ENCODE measurements at places on chromosomes 5 and 9.

- no peak for DNase-seq
These were observed 230.6 kb downstream of the GNA14 start for GRCh38 chr9:77417566-77417965.

- peak; percentile 81 for DNase-seq
These were observed at the start of gene ACO1 for GRCh38 chr9:32384364-32385151. Gene ACO1 (plus strand): TSS chr9:32384643. CDS start chr9:32405507, 20,864 bp downstream.

DNA sequence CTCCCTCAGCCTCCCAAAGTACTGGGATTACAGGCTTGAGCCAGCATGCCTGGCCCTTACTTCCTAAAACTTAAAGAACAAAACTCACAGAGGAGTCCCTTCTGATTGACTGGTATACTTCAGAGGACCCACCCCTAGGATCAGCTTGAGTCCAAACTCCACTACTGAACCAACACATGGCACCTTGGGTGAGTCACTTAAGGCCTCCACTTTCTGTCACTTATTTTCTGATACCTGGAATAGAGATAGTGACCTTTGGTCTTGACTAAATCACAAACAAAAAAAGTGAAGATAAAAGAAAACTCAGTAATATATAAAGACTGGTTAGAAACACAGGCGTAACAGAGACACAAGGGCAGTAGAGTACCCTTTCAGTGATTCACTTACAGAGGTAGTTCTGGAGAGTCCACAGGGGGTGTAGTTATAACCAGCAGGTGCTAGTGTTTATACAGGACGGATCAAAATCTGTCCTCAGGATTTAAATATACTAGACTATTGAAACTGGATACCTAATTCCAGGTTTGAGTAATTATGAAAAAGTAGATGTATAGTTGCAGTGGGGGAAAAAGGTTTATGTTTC is 274.3 kb upstream of the ANKRD55 start:
- DNase-seq: no peak

DNA sequence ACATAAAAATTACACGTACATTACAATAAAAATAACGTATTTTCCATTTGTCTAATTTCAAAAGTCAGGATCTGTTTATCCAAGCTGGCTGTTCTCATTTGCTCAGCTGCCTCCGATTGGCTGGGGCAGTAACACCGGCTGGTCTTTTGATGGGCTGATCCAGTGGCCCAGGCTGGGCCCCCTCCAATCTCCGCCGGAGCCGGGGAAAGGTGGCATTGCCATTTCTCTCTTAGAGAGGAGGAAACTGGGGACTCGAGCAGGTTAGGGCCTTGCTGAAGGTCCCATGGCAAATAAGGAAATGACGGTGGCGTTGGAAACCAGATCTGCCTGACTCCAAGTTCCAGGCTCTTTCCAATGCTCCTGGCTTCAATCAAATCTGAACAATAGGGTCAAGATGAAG is 6.6 kb downstream of the CPLX2 start:
- DNase-seq: no peak

DNA sequence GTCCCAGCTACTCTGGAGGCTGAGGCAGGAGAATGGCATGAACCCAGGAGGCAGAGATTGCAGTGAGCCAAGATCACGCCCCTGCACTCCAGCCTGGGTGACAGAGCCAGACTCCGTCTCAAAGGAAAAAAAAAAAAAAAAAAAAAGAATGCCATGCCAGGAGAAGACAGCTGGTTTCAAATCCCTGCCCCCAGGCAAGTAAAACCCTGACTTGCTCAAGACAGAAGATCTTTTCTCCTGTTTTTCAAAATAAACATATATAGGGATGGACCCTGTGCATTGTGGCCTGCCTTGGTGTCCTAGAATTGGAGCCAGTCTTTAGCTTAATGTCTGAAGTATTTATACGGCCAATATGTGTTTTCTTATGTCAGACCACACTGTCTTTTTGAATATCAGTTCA is 177.1 kb downstream of the NR3C1 start:
- DNase-seq: no peak

DNA sequence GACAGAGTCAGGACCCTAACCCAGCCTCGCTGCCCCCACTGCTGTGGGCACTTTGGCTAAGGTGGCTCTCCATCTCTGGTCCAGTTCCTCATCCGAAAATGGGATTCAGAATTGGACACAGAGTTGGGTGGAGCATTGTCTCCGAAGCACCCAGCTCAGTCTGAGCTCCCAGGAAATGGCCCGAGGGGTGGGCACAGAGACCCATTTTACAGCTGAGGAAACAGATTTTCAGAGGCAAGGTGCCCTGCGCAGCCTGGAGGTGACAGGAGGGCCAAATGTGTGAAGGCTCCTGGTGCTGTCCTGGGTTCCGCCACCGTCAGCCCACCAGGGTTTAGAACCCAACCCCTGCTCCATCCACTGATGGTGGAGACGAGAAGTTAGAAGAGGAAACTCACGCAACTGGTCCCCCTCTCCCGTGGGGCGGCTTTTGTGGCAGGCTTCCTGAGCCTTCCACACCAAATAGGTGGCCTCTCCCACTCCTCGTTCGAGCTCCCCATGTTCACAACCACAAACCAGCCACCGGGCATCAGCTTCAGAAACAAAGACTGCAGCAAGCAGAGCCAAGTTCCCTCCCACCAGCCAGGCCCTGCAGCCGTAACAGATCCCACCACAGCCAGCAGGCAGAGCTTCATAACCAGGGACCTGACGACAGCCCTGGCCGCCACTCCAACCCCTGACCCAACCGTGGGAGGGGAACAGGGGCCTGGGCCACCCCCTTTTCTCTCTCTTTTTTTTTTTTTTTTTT is 90.9 kb upstream of the LMX1B start:
- DNase-seq: no peak

DNA sequence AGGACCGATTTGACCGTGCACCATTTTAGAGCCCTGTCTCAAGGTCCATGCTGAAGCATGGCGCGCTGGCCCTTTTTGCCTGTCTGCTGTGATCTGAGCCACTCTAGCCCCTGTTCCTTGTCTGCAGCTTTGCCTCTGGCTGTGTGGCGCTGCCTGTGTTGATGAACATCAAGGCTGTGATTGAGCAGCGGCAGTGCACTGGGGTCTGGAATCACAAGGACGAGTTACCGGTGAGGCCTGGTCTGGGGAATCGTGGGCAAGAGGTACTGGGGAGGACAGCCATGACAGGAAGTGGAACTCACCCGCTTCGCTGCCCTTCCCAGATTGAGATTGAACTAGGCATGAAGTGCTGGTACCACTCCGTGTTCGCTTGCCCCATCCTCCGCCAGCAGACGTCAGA is 6.3 kb downstream of the NHP2 start:
- no peak for DNase-seq

DNA sequence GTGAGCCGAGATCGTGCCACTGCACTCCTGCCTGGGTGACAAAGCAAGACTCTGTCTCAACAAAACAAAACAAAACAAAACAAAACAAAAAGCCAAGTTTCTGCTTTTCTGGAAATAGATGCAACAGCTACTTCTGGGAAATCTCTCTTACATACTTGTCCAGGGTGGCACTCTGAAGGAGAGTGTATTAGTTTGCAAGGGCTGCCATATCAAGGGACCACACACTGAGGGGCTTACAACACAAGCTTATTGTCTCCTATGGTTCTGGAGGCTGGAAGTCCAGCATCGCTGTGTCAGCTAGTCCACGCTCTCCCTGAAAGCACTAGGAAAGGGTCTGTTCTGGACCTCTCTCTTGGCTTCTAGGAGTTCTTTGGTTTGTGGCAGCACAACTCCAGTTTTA is 277.9 kb upstream of the WWC1 start:
- DNase-seq: no peak

DNA sequence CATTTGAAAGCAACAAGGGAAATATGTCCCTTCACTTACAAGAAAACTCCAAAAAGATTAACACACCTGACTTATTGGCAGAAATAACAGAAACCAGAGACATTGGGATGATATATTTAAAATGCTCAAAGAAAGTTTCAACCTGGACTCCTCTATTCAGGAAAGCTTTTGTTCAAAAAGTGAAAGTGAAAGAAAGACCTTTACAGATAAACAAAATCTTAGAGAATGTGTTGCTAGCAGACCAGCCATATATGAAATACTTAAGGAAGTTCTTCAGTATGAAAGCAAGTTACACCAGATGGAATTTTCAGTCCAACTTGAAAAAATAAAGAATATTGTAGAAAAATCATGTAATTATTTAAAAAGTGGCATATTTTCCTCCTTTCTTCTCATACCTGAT is 1075.1 kb downstream of the NR2F1-AS1 start:
- no peak for DNase-seq

GRCh38 chr5:93894601-93895354 is 153.4 kb upstream of the POU5F2 start:
- DNase-seq: no peak

DNA sequence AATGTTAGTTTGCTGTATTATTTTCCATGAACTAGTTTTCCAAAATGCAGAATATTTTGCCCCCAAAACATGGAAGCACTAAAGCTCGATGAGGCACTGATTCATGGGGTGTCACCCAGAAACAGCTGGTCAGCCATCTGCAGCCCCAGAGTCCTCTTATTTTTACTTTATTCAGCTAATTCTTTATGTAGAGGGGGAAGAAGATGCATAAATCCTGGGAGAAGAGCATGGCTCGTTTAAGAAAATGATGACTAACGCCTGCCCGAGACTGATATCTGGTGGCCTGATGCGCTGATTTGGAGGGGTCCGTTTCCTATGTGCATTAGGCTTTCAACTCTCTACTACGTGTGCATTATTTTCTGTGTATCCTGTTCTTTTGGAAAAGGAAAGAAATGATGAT is 390.3 kb upstream of the MEF2C start:
- no peak for DNase-seq

- DNase-seq: no peak
These were observed 8.5 kb upstream of the GLT6D1 start for GRCh38 chr9:135647884-135648283.

DNA sequence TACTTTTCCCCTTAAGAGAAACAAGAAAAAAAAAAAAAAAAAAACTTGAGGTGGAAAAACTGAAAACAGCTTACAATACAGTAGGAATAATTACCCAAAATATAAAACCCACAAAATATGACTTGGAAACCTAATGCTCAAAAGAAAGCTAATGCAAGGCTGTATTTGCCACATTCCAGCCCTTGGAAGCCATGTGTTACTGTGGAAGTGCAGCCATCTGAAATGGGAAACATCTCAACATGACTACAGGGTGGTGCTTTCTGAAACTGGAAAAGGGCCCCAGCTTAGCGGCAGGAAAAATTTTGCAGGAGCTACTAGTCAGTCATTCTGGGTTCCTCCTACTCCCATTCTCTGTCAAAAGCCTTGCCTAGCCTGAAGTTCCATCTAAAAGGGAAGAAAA is 20.4 kb downstream of the CDK5RAP2 start:
- DNase-seq: no peak

GRCh38 chr9:99859243-99859980 is 37.7 kb downstream of the NR4A3 start:
- no peak for DNase-seq

GRCh38 chr5:111998871-111999270 is 241.9 kb upstream of the NREP start:
- no peak for DNase-seq

DNA sequence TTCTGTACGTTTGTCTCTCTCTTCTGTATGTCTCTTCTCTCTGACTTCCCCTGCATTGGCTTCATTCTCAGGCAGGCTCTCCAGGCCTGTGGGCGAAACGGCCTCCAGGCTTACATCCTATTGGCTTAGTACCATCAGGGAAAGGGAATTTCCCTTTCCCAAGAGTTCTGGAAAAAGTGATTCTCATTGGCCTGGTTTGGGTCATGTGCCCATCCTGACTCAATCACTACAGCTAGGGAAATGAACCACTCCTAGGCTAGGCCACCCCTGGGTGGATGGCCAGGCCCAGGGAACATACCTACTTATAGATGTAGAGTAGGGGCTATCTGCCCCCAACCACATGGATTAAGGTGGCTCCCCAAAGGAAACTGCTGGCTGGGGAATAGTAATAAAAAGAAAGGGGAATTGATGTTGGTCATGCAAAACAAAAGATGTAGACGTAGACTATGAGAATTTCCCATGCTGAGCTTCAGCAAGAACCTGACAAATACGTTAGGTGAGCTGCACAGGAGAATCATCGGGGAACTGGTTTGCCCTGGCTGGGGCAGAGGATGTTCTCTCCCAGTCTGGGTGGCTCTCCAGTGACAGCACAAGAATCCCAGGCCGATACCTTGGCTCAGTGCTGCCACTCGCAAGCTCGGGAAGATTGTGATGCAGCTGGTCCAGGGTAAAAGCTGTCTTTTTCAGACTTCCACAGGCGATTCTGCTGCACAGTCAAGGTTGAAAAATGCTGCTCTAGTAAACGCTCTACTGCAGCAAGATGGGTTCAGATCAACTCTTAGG is 3.7 kb upstream of the EGR1 start:
- DNase-seq: no peak

DNA sequence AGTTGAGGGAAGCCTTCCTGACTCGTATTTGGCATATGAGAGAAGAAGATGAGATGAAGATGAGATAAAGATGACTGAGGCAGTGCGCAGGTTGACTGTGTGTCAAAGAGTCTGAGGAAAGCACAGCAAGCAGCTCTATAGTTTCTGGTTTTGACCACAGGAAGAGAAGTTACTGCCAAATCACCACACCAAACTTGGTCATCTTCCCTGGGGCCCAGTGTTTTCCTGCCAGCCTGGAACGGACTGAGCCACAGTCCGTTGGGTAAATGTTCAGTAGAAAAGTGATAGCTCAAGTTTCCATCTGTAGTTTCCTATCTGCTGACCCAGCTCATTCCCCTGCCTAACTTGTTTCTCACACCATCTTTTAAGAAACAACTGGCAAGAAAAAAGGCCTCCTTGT is 80.7 kb upstream of the ADAMTS19 start:
- DNase-seq: no peak

DNA sequence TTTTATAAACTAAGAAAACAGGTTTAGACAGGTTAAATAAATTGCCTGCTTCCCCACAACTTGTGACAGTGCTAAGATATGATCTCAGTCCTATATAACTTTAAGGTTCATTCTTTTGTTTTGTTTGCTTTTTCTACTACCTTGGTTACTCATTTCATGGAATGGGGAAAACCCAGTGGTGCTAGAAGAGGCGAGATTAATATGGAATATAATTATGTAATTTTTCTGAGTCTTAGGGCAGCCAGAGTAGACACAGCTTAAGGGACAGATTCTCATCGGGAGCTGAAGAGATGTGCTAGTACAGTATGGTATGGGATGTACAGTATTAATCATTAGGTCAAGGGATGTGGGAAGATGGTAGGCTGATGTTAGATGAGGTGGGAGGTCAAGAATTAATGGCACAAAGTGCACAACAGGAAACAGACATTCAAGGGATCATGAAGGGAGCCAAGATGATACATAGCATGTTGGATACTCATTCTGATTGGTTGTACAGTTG is 6.2 kb downstream of the TRIM32 start:
- no peak for DNase-seq

- DNase-seq: no peak
These were observed 424.8 kb downstream of the IRX1 start for GRCh38 chr5:4020400-4020799.

DNA sequence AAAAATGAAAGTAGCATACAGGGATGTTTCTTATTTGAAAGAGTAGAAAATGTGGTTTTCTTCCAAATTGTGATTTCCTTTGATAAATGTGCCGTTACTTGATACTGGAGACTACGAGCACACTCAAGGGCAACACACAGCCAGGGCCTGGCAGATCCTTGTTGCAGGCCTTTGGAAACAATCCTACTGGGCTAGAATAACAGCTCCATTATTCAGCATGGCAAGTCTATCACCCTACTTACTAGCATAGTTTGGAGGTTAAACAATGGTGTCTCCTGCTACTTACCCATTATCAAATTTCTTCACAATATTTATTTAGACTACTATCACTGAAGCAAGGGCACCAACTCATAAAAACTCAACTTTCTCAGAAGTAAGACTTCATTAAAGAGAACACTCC is 140.8 kb upstream of the ZNF608 start:
- no peak for DNase-seq
